ENCODE measurements at places on chromosomes 7 and 10.

DNA sequence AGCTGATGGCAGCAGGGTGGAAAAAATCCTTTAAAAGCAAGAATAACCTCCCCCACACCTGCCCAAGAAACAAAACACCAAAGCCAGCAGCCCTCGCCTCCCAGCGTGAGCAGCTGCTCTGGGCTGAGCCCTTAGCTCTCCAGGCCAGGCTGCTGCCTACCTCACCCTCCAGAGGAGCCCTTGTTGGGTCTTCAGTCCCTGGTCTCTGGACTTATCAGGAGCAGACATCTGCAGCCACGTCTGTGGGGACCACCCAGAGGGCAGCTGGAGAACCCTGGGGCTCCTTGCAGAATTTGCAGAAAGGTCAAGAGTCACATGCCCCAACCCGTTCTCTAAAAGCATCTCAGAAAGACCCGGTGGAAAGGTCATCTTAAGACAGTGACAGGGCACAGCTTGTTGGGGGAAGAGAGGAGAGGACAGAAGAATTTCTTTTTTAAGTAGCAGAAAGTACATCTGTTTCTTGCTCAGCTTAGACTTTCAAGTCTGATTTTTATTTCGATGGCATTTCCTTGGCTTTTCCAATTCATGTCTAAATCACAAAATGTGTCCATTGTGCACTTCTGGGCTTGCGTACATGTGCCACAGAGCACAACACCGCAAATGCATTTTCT, 425.7 kb upstream of the NFE2L3 start:
- DNase-seq = no peak

DNA sequence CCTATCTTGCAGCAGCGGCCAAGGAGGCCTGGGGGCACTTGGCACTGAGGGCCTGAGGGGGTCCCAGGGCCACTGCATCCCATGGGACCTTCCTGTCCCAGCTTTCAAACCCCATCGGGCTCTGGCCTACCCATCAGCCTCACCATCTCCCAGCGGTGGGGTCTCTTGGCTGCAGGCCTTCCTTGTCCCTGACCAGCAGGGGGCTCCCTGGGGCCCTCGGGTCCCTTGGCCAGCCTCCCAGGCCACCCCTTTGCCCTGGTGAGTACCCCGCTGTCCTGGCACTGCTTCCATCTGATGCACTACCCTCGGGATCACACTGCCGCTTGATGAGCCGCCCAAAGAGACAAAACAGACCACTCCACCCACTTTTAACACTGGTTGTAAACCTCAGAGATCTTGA, 43.5 kb downstream of the YKT6 start:
- DNase-seq = peak; percentile 71

DNA sequence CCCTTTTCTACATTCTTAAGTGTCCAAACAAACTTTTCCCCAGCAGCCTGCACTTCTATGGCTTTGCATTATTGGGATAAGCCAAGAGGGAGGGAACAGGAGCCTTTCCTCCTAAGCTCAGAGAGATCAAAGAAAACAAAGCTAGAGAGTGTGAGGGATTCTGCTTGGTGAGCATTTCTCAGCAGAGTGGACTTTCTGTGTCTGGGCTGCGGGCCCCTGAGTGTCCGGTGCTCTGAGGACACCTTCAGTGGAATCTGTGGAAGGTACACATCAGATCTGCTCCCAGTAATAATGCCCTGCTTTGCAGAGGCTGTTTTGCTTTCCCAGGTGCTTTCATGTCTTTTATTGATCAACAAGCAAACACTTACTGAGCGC, 50.2 kb downstream of the KCNMA1 start:
- DNase-seq = no peak

DNA sequence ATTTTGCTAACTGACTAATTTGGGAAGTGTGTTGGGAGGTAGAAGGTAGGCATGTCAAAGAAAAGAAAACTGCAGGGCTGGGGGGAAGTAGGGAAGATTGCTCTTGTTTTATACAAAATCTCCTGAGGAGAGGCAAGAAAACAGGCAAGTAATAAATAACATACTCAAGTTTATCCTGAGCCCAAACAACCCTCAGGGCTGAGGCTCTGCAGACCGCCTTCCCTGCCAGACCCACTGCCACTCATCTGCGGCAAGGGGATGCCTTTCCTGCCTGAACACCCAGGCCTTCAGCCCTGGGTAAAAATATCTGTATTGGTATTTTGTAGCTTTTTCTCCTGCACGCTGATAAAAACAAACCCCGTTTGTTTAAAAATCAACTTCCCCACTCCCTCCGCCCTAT, 399.8 kb upstream of the NFE2L3 start:
- DNase-seq = no peak

GRCh38 chr10:79206300-79207095, 137.7 kb downstream of the ZMIZ1 start:
- DNase-seq = no peak

- DNase-seq = peak; percentile 58
Measured at GRCh38 chr7:73718438-73718881, 1.0 kb downstream of the STX1A start.

GRCh38 chr10:51700228-51700817, 928 bp upstream of the CSTF2T start:
- DNase-seq = no peak

DNA sequence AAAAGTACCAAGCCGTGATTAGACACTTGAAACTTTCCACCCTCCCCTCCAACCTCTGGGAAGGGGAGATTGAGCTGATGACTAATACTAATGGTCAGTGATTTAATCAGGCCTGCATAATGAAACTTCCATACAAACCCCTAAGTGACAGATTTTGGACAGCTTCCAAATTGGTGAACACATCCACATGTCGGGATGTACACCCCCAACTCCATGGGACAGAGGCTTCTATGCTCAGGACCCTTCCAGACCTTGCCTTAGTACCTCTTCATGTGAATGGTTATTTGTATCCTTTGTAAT, 4.8 kb downstream of the NUB1 start:
- no peak for DNase-seq

GRCh38 chr10:24091256-24091655, 117.7 kb upstream of the KIAA1217 start:
- DNase-seq = no peak

GRCh38 chr7:123499211-123499970, 35.0 kb downstream of the IQUB start:
- DNase-seq = no peak

DNA sequence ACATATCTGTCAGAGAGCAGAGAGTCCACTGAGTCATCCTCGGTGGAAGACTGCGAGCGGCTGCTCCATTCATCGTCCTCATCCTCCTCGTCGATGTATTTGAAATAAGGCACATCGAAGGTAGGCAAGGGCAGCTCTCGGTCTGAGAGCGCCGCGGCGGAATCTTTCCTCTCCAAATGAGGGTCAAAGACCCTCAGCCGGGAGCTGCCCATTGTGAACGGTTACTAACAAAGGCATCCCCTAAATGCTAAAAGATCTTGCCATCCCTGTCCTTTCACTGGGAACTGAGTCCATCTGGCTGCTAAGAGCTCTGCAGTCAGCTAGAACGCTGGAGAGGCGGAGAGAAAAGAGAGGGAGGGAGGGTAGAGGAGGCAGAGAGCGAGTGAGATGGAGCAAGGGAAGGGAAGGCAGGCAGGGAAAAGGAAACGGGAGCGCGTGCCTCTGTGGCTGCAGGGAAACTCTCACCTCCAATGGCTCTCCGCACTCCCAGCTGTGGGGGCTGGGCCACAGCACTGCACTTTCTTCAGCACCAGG, 163.4 kb downstream of the RAPGEF5 start:
- no peak for DNase-seq

DNA sequence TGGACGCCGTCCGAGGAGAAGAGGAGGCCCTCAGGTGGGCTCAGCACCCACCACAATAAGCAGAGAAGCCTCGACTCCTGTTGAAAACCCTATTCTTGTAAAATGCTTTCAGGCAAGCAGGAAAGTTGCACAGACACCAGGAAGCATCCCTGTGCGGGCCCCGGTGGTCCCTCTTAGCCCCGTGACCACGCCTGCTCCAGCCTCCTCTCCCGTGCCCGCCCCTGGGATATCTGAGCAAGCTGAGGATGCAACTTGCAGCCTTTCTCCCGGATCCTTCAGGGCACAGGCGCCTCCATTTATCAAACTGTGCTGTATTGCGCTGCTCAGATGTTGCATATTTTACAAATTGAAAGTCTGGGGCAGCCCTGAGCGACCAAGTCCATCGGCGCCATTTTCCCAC, 72.7 kb downstream of the CFAP46 start:
- peak; percentile 1 for DNase-seq

- no peak for DNase-seq
Measured at GRCh38 chr10:76640806-76641205, 996.8 kb downstream of the KCNMA1 start.

GRCh38 chr7:135493362-135493761, 16.5 kb downstream of the CNOT4 start:
- DNase-seq = no peak

DNA sequence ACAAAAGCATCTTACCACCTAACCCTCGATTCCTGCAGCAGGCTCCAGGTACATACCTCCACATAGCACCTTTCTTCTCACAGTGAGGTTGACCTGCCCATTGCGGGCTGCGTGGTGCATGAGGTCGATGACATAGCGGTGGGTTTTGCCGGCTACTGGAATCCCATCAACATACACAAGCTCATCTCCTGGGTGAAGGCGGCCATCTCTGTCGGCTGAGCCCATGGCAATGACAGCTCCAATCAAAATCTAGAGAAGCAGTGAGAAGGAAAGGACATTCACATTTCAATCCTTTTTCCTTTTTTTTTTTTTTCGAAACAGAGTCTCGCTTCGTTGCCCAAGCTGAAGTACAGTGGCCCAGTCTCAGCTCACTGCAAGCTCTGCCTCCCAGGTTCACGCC, 369.3 kb downstream of the PHTF2 start:
- no peak for DNase-seq

DNA sequence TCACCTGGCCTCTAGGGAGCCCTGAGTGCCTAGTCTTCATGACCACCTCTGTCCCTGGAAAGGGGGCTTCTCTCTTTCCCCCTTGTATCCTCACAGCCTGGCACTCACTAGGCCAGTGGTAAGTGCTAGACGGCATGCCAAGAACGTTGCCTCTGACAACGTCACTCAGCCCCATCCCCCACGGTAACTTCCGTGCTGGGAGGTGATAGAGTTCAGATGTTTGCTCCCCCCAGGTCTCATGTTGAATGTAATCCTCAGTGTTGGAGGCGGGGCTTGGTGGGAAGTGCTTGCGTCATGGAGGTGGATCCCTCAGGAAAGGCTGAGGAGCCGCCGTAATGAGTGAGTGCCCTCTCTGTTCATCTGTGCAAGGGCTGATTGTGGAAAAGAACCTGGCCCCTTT, 343.3 kb upstream of the MKI67 start:
- no peak for DNase-seq

GRCh38 chr10:95035332-95036295, 33.7 kb downstream of the CYP2C8 start:
- DNase-seq = no peak

GRCh38 chr7:47677664-47678063, 95.8 kb upstream of the TNS3 start:
- no peak for DNase-seq

- DNase-seq = no peak
Measured at GRCh38 chr7:94231305-94231704, 163.4 kb upstream of the COL1A2 start.

- no peak for DNase-seq
Measured at GRCh38 chr10:11193001-11193551, 175.4 kb downstream of the CELF2 start.

DNA sequence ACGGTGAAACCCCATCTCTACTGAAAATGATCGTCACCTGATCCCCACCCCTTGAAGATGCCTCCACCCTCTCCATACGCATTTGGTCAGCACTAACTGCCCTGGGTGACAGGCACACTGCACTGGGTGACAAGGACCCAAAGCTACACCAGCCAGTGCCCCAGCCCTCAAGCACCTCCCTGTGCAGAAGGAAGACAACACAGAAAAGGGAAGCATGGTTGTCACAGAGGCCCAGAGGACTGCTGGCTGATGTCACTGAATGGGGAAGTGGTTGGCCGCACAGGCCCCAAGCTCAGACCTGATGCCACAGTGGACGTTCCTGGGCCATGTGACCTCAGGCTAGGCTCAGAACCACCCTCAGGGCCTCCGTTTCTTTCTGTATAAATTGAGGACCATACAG, 4.2 kb upstream of the PILRA start:
- no peak for DNase-seq

DNA sequence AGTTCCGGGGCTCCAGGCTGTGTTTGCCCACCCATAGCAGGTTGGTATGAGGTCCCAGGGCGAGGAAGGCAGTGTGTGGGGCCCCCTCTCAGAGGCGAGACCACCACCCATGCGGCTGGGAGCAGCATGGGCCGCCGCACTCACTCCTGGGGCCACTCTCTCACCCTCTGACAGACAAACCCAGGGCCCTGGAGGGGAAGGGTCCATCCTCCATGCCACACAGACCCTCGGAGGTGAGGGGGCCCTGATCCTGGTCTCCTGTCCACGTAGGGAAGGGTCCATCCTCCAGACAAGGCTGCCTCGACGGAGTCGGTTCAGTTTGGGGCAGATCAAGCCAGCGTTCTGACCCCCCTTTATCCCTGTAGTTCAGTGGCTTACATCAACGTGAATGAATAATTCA, 230.8 kb downstream of the ELFN1 start:
- DNase-seq = no peak

DNA sequence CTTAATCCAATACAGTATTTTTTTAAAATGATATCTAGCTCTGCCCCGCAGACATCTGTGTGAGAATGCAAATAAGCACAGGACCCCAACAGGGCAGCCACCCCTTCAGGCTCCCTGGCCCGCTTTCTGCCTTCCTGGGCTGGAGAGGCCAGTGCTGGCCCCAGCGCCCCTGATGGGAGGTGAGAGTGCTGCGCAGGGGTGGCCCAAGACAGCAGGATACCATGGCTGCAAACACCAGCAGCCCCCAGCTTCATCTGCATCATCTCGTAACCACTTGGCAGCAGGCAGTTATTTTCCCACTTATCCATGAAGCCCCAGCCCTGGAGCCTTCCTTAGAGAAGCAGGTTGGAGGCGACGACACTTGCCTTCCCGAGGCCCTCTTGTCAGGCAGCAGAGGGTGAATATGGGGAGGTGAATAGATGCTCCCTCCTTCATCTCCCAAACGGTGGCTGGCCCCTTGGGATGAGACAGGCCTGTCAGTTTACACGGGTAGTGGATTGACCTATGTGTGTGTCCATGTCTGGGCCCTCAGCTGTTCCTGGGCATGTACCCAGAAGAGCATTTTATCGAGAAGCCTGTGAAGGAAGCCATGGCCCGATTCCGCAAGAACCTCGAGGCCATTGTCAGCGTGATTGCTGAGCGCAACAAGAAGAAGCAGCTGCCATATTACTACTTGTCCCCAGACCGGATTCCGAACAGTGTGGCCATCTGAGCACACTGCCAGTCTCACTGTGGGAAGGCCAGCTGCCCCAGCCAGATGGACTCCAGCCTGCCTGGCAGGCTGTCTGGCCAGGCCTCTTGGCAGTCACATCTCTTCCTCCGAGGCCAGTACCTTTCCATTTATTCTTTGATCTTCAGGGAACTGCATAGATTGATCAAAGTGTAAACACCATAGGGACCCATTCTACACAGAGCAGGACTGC, 71.2 kb downstream of the ALOX5 start:
- DNase-seq = no peak
